ENCODE measurements at places on chromosomes 16 and 17.

- DNase-seq = no peak
Measured at GRCh38 chr16:72291531-72291981, 119.6 kb upstream of the PMFBP1 start.

DNA sequence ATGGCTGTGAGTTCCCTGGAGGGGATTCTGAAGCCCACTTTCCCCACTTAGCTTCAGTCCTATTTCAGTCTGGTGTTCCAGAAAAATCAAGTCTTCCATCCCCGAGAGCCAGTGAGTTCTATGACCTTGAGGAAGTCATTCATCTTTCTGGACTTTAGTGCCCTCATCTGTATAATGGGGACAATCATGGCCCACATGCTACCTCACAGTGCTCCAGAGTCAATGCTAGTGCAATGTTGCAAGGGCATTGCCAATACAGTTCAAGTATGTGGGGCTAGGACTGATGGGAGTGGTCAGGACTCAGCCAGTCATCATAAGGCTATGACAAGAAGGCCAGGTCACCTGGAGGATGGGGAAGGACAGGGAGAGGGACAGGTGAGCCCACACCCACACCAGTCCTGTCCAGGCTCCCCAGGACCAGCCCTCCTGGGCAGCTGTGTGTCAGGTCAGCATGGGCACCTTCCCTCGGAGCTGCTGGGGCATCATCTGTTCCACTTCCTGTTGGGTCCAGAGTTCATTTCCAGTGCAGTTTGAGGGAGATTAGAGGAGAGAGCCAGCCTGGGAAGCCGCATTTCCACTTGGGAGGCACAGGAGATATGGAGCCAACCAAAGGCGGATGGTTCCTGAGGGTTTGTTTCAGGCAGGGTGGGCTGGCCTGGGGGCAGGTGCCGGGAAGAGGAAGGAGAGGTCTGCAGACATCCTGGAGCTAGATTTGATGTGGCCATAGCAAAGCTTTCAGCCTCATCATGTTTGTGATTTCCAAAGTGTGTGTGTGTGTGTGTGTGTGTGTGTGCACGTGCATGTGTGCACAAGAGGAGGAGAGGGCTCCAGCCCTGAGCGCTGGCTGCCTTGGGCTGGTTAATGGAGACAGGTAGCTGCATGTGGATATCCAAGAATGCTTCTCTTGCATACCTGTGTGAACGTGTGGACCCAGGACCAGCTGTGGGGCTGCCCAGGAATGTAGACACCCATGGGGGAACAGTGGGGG, 3.9 kb upstream of the WNT9B start:
- no peak for DNase-seq

GRCh38 chr17:73311781-73312641, at the start of gene CDC42EP4:
CDC42EP4 (minus strand) TSS chr17:73312001; CDS start chr17:73286500, 25,501 bp downstream.
- DNase-seq = peak; percentile 91

- DNase-seq = no peak
Measured at GRCh38 chr16:13021996-13022395, 120.6 kb downstream of the SHISA9 start.

GRCh38 chr17:44900894-44901293, 1.6 kb upstream of the EFTUD2 start:
- no peak for DNase-seq

GRCh38 chr17:63439687-63440086, 6.4 kb downstream of the CYB561 start:
- no peak for DNase-seq

DNA sequence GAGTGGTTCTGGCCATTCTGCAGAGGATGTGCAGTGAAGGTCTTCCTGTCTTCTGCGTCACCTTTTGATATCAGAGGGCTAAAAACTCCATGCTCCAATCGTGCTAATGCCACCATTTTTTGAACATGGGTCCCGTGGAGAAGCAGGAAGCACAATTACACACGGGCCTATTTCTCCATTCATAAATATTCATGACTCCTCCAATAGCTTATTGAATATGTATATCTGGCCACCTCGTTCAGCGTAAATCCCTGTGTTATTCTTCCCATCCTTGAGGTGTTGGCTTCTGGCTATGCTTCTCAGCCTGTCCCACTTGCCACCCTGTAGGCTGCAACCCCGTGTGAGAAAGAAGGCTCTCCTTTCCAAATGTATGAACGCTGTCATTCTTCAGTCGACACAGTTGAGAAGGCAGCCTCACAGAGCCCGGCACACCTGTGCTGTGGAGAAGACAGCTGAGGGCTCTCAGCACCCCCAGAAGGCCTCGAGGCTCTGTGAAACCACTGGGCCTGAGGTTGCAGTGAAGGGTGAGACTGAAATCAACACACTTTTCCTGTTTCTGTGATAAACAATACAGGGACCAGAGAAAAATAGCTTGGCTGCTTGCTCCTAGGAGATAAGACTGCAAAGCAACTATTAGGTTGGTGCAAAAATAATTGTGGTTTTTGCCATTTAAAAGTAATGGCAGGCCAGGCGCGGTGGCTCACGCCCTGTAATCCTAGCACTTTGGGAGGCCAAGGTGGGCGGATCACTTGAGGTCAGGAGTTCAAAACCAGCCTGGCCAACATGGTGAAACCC, 4.9 kb upstream of the ANKRD40CL start:
- DNase-seq = no peak

DNA sequence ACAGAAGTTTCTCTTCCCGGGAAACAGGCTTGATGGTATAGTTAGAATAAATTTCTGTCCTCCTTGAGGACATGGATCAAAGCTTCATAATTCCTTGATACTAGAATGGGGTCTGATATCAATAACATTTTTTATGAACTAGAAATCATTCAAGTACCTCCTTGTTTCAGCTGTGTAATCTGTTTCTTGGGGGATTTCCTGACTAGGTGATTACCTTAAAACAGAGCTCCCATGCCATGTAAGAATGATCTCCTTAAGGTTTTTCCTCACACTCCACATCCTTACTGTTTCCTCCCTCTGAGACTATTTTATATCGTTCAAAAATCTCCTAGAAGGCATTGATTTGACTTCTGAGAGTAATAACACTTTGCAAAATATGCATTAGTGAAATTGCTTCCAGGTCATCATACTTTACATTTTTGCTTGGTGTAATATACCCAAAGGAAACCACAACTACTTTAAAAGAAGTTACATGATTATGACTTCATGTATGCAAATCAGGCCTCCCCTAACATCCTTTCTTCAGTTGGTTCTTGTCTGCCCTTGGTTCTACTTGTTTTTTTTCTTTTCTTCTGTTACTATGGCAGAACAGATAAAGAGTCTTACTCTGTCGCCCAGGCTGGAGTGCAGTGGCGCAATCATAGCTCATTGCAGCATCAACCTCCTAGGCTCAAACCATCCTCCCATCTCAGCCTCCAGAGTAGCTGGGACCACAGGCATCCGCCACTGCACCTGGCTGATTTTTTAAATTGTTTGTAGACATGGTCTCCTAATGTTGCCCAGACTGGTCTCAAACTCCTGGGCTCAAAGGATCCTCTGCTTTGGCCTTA, 388.8 kb downstream of the ZFHX3 start:
- DNase-seq = no peak

DNA sequence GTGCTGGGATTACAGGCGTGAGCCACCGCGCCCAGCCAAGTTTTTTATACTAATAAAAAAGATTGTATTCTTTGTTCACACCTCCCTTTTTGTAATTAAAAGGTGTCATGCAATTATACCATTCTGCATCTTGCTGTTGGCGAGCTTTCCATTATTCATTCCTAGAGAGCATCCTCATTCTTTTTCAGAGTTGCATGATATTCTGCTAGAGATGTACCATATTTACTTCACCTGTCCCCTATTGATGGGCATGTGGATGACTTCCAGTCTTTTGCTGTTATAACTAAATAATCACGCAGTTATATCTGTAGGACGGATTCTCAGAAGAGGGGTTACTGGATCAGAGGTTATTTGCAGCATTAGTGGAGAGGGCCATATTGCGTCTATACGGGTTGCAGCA, 17.0 kb downstream of the SGSM2 start:
- no peak for DNase-seq

GRCh38 chr17:10186771-10187410, 11.5 kb downstream of the GAS7 start:
- DNase-seq = no peak

DNA sequence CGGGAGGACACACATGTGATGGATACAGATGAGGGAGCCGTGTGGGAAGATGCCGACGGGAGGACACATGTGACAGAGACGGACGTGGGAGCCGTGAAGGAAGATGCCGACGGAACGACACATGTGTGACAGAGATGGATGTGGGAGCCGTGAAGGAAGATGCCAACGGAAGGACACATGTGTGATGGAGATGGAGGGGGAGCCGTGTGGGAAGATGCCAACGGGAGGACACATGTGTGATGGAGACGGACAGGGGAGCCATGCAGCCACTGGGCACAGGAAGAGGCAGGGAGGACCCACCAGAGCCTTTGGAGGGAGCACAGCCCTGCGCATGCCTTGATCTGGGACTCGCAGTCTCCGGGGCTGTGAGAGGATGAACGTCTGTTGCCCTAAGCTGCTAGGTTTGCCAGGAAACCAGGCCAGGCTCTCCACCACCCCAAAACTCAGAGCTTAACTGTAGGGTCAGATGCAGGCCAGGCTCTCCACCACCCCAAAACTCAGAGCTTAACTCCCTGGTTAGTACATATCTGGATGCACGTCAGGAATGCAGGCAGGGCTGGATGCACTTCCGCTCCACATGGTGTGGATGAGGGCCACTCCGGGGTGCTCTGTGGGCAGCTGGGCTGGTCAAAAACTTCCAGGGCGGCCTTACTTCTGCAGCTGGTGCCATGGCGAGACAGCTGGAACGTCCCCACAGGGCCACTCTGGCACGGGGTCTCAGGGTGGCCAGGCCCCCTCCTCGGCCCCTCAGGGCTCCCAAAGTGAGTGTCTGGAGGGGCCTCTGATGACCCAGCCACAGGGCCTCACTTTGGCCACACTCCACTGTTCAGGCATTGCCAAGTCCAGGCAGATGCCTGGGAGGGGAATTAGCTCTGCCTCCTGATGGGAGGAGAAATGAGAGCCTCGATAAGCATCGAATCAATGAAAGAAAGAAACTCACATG, 47.7 kb upstream of the ZNF469 start:
- DNase-seq = no peak

DNA sequence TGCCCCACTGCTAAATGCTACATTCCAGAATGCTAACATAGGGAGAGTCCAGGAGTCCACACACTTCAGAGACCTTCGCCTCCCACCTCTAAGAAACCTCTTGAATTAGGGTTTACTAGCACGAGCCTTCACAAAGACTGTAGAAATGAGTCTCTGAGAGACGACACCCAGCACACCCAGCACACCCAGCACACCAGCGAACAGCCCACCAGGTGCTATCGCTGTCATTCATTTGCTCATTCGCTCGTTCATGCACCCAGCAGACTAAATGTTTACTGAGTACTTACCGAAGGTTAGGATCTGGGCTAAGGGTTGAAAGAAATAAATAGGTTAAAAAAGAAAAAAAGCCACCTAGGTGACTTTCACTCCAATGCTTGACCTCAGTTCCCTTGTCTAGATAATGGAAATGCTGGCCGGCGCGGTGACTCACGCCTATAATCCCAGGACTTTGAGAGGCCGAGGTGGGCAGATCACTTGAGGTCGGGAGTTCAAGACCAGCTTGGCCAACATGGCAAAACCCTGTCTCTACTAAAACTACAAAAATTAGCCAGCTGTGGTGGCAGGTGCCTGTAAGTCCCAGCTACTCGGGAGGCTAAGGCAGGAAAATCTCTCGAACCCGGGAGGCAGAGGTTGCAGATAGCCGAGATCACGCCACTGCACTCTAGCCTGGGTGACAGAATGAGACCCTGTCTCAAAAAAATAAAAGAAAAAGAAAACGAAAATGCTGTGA, 100.8 kb downstream of the ADCY9 start:
- no peak for DNase-seq

GRCh38 chr17:77770331-77771105, 188.0 kb upstream of the TNRC6C start:
- DNase-seq = no peak

- DNase-seq = no peak
Measured at GRCh38 chr17:63349478-63350000, 96.6 kb downstream of the CYB561 start.

DNA sequence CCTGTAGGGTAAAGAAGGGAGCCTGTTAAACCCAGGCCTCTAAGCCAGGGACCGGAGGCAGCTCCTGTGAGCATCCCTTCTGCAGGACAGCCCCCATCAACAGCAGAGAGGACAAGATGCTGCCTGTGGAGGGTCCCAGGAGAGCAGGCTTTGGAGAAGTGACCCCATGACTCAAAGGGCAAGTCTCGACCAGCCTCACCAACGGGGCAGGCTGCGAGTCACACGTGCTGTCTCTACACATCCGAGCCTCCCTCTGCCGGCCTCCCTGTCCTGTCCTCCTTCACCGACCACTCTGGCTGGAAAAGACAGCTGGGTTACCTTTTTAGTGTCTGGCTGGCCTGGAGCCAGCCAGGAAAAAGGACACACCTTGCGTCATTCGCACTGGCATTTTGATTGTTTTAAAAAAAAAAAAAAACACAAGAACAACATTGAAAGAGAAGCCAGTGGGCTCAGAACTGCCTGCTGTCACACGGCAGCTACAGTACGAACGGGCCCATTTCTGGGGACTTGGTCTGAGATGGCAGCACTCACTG, 74.5 kb upstream of the RCVRN start:
- DNase-seq = no peak

- peak; percentile 61 for DNase-seq
Measured at GRCh38 chr16:89363621-89364393, 126.6 kb downstream of the ANKRD11 start.

DNA sequence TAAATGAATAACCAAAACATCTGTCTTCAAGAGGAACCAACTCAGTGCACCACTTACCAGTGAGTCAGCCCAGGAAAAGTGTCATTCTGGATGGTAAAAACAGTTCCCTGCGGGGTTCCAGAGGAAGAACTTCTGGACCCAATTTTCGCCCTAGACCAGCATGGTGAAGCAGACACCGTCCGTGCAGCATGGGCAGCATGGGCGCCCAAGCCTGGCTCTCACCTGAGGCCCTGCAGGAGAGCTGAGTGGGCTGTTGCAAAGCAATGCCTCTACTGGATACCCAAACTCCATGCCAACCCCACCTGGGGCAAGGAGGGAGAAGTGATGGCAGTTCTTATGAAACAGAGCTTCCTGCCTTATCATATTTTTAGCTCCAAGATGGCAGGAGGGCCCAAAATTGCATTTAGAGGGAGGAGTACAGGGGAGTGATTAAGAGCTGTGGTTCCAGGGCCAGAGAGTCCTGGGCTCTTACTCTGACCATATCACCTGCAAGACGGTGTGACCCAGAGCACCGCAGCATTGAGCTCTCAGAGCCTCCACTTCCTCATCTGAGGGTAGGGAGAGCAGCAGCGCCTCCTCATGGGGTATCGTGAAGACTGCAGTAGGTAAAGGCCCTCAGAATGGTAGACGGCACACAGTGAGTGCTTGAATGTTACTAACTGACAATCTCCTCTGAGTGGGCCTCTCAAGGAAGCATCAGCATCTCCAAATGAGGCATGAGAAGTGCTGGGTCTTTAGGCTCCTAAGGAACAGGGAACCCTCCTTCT, 16.6 kb upstream of the INPP5K start:
- DNase-seq = peak; percentile 49

GRCh38 chr16:77499373-77500285, 64.8 kb upstream of the ADAMTS18 start:
- DNase-seq = no peak
